ENCODE measurements at places on chromosomes 13 and 19. TPM values are rescaled to one million over a fixed set of nuclear protein-coding genes. Genes with fewer than 3 reads are reported as not detected.
A peak's percentile ranks its signal among the peaks of the same experiment; 100 is the strongest.

GRCh38 chr13:98279473-98280175 is 102.6 kb upstream of the RNF113B start:
- no peak for DNase-seq

Gene ANGPTL8
- 0.25 TPM for total RNA-seq

DNA sequence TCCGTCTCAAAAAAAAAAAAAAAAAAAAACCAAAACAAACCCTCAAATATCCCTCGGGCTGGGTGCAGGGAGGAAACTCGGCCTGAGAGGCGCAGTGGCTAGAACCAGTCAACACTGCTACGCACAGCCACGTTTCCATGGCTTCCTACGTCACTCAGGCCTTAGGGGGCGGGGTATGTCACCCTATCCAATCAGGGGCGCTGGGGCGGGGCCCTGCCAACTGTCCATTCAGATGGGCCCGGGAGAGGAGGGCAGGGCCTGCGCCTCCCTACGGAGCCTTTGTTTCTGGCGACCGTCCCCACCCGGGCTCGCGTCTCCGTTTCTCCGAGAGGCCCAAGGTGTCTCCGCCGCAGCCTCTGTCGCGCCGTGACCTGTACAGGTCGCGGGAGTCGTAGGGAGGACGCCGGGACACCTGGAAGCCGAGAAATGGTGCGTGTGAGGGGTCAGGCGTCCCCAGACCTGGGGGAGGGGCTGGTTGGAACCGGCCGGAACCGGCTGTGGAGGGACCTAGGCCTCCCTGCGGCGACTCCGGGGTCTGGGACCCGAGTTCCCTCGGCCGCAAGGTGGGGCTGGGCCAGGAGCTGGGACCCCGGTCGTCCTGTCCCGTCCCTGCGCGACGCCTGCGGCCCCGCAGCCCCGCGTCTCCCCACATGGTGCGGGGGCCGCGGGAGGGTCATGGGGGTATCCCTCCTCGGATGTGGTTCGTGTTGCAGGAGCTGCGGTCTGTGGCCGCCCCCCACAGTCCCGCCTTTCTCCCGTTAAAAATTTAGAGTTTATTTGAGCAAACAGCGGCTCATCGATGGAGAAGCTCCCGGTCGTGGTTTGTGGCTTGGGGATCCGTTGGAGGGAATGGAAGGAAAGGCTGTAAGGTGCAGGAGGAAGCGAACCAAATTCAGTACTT is at the start of gene ZNF627:
TSS of gene ZNF627 (plus strand) at position 282 of the 901 bp plus-strand sequence. CDS start at position 427, 145 bp downstream.
- peak; percentile 94 for DNase-seq

DNA sequence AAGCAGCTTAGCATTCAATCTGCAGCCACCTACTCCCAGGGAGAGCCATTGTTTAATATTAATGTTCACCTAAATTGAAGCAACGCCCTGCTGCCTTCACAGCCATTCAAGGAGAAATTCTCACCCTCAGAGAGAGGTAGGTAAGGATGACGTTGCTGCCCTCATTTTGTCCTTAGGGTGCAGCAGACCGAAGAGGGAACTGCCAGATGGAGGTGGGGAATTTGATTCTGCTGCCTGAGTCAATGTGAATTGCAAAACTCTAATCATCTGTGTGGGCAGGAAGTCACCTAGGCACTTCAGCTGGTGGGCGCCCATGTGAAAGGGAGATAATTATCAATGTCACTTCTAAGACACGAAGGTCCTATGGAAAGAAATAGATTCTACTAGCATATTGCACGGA is 503.4 kb downstream of the TBC1D4 start:
- no peak for DNase-seq

GRCh38 chr13:70792121-70792520 is 683.9 kb upstream of the KLHL1 start:
- DNase-seq = no peak

- DNase-seq = no peak
These were observed 96.5 kb downstream of the PDS5B start for GRCh38 chr13:32682740-32683139.

GRCh38 chr19:54107876-54108490 is 5.3 kb downstream of the NDUFA3 start:
- no peak for DNase-seq

DNA sequence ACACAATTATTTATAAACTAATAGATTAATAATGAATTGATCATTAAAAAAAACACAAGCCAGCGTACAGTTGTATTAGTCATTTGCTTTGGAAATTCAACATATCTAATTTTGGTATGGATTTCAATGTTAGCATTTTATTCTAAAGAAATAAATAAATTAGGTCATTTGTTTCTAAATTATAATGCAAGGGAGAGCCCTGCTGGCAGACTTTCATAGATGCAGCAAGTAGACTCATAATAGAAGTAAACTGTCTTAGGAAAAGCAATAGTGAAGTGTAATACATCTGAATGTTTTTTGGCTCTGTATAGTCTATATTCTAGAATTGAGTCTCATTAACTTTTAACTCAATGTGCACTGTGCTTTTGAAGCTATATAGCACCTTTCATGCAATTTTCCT is 982.4 kb upstream of the MIR17HG start:
- no peak for DNase-seq

DNA sequence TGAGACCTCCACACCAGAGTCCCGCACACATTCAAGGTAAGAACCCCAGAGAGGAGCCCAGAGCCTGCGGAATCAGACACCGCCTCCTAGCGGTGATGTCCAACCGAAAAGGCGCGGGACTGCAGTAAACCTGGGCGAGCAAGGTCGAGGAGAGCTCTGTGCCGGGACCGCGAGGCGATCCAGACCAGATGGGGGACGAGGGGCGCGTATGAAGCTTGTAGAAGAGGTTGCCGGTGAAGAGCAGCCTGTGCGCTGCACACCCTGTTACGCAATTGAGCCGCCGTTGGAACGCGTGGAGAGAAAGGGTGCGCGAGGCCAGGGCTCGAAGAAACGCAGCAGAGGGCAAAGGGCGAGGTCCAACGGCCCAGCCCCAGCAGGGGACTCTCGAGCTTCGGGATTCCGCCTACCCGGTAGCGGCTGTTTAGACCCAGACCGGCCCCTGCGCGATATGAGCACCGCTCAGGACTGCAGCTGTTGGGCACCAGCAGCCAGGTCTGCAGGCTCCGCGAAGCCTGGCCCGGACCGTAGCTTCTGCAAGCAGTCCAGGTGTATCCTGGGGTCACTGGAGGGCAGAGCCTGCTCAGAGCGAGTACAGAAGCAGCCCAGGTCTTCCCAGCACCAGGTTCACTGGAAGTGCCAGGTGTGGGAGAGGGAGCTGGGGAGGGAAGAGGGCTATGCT is 65.9 kb upstream of the ZNF599 start:
- no peak for DNase-seq

GRCh38 chr13:66468656-66469055 is 761.5 kb downstream of the PCDH9 start:
- DNase-seq = no peak

Gene C13orf46
- total RNA-seq = 0.54 TPM

DNA sequence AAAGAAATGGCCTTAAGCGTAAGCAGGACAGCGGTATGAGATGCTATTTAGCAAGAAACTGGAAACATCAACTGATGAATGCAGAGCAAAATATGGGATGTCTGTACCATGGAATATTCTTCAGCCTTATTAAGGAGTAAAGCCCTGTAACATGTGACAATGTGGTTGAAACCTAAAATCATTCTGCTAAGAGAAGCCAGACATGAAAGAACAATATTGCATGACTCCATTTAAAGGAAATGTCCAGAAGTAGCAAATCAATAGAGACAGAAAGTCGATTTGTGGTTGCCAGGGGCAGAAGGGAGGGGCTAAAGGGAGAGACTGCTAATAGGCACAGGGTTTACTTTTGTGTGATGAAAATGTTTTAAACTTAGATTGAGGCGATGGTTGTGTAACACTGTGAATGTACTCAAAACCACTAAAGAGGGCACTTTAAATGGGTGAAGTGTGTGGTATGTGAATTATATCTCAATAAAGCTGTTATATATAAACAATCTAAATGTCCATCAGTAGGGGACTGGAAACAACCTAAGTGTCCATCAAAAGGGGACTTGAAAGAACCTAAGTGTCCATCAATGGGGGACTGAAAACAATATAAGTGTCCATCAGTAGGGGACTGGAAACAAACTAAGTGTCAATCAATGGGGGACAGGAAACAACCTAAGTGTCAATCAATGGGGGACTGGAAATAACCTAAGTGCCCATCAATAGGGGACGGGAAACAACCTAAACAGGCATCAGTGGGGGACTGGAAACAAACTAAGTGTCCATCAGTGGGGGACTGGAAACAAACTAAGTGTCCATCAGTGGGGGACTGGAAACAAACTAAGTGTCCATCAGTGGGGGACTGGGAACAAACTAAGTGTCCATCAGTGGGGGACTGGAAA is 45.4 kb downstream of the CCL25 start:
- DNase-seq = no peak

DNA sequence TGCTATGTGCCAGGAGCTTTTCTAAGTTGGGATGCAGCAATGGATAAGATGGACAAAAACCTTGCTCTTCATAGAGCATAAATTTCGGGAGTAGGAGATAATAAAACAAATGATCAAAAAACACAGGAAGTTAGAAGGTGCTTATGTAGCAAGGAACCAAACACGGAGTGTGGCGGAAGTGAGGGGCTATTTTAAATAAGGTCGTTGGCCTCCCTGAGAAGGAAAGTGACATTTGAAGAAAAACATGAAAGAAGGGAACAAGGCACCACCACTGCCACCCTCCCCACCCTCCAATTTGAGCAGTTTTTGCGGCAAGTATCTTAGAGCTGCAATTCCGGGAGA is 3.2 kb upstream of the GSX1 start:
- no peak for DNase-seq

Gene FAM83E
- 3.7 TPM for total RNA-seq

Gene EPSTI1
- total RNA-seq = 44.0 TPM

DNA sequence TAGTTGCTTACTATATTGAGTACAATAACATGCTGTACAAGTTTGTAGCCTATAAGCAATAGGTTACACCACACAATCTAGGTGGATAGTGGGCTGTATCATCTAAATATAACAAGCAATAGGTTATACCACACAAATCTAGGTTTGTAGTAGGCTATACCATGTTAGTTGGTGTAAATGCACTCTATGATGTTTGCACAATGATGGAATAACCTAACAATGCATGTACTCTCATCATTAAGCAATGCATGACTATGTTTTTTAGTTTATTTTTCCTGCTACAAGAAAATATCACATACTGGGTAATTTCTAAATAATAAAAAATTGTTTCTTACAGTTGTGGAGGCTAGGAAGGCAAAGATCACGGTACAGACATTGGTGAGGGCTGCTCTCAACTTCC is 262.5 kb downstream of the SLITRK6 start:
- no peak for DNase-seq

- no peak for DNase-seq
These were observed 193.5 kb downstream of the PCDH17 start for GRCh38 chr13:57825066-57825465.

DNA sequence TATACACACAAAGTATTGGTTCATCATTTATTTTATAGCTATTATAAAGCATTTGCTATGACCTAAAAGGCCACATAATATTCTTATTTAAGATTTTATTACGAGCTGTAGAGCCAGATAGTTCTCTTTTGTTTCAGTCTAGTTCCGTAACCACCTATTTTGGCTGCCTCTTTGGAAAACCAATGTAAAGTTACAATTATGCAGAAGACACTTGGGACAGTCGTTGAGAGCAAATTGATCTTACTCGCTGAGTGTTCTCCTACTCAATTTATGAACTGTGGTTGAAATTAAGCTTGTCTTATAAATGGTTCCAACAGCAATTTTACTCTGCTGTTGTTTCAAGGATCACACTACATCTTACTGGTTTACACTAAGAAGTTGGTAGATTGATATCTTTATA is 122.3 kb downstream of the SLC7A1 start:
- DNase-seq = no peak

GRCh38 chr19:1000095-1000494 is at the start of gene GRIN3B:
TSS of gene GRIN3B (plus strand) at chr19:1000419. CDS start at chr19:1000438, 19 bp downstream.
- peak; percentile 67 for DNase-seq

Gene DAND5
- total RNA-seq = 0.16 TPM

DNA sequence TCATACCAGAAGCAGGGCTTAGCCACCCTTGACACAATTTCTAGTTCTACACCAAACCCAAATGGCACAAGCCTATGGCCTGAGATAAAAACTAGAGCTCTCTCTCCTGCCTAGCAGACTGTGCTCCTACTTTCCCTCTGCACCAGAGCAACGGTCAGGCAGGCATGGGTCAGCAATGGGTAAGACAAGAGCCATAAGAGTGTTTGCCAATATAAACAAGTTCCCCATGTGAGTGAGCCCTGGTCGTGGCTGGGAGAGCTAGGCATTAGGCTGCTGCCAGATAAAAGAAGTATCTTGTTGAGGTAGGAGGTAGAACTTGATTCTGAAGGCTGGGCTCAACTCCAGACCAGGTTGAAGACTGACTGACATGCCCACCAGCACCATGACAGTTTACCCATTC is 1979.1 kb downstream of the OLFM4 start:
- no peak for DNase-seq

- no peak for DNase-seq
These were observed 22.4 kb downstream of the PRR12 start for GRCh38 chr19:49613374-49613773.

- no peak for DNase-seq
These were observed 269.3 kb downstream of the UQCRFS1 start for GRCh38 chr19:28943651-28944050.

Gene ZNF154
- 42.4 TPM for total RNA-seq

DNA sequence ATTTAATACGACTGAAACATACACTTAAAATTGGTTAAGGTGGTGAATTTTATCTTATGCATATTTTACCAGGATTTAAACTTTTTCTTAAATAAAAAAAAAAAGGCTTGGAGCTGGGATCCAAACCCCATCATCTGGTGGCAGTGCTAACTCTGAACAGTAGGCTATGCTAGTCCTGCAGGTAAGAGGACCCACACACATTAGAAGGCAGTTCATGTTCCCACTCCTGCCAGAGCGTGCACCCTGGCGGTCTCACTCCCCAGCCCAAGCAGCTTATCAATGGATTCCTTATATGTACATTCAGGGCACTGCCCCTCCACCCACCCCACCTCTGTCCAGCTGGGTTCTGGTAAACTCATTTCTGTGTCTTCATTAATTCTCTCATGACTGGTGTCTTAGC is 31.3 kb upstream of the CEBPA start:
- DNase-seq = no peak

Gene FCER2
- total RNA-seq = not detected

Gene ZNF112
- total RNA-seq = 13.6 TPM

DNA sequence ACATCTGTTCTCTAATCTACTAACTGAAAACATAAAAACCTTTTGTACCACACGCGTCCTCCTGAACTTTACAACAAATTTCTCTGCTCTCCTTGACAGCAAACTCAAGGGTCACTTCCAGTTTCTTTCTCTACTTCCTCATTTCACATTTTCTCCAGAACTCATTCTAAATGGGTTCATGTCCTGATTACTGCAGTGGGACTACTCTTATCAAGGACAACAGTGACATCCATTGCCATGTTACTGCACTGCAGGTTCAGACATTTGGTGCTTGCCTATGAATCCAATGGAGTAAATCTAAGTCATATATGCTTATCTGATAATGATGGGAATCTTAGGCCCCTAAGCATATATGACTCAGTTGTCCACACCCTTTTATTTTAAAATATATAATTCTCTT is 35.3 kb downstream of the FPR3 start:
- no peak for DNase-seq

Gene KLK11
- total RNA-seq = not detected

- no peak for DNase-seq
These were observed 148.0 kb upstream of the FNDC3A start for GRCh38 chr13:48827709-48828108.

Gene TNFRSF19
- 43.5 TPM for total RNA-seq

- no peak for DNase-seq
These were observed 122.4 kb downstream of the DLEU7 start for GRCh38 chr13:50720861-50721671.

Gene ZNF442
- total RNA-seq = 4.3 TPM

- DNase-seq = no peak
These were observed 6.8 kb downstream of the ZNF507 start for GRCh38 chr19:32352241-32352630.

Gene ARL11
- 0.20 TPM for total RNA-seq
